CD4-positive, alpha-beta T cell treated with Interleukin-4 for 1 hour (primary cell): ENCODE measurements at places on chromosomes 3 and 15.
A peak's percentile ranks its signal among the peaks of the same experiment; 100 is the strongest.

GRCh38 chr3:39601241-39601640 lies 133.8 kb downstream of the MOBP start:
- no peak for DNase-seq

GRCh38 chr3:157436583-157437291 lies at the start of gene PTX3:
TSS of gene PTX3 (plus strand) at chr3:157436850. CDS start at chr3:157436934, 84 bp downstream.
- DNase-seq, result peak; percentile 66

DNA sequence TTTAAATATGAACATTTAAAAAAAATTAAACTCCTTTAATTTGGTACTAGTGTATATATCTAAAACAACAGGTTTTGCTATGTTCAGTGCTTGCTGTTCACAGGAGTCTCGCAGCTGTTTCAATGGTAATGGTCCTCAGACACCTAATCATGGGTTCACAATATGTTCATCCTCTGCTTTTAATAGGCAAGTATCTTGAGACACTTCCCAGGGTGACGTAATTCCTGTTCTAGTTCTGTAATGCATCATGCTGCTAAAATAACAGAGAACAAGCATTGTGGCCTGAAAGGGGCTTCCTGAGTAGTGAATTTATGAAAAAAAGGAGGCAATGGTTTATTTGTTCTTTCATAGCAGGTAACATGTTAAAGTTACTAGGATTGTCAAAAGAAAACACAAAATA lies 625.2 kb upstream of the GBE1 start:
- DNase-seq, result no peak

DNA sequence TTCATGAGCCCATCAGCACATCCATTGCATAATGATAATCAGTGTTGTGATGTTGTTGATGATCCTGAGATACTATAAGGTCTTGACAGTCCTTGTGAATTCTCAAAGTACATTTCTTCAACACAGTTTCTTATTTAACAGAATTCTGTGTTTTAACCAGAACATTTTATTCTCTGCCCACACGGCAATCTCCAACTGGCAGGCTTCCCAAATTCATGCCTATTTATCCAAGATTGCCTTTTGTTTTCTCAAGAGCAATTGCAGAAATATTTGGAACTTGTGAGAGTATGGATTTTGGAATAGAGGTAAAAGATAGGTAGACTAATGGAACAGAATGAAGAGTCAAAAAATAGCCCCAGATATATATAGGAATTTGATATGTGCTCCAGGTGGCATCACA lies 116.0 kb downstream of the UACA start:
- DNase-seq, result no peak

GRCh38 chr3:129936757-129937156 lies 37.8 kb upstream of the TRH start:
- DNase-seq, result peak; percentile 27

DNA sequence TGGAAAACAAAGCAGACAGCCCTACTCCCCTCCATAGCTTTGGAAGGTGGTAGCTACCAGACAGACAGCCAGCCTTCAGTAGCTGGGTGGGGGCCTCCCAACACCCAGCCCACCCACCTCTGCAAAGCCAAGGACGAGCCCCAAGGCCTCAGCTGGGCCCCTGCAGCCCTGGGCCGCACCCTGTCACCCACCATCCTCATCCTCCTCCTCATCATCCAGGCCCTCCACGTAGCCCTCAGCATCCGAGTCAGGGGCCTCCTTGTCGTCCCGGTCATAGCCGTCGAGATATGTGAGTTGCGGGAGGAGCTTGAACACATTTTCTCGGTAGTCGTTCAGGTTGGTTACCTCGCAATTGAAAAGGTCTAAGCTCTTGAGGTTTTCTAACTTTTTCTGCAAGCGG lies 36.5 kb downstream of the ANP32A start:
- DNase-seq, result no peak

GRCh38 chr3:184334470-184335158 lies 2.8 kb upstream of the FAM131A start:
- DNase-seq, result peak; percentile 24

DNA sequence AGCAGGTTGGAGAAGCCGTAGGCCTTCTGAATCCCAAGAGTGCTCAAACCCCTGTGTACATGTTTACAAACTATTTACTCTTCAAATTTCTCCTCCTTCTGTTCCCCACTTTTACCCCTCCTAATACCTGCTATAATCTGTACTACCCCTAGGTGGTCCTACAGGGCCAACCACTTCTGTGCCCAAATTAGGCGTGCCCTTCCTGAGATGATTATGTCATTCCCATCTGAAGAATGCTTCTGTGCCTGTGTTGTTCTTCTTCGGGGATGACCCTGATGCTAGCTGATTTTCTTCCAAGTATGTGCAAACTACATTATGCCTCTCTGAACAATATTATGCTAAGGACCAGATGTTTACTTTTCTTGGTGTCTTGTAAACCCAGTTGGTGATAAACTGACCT lies 20.5 kb downstream of the RBP2 start:
- no peak for DNase-seq

DNA sequence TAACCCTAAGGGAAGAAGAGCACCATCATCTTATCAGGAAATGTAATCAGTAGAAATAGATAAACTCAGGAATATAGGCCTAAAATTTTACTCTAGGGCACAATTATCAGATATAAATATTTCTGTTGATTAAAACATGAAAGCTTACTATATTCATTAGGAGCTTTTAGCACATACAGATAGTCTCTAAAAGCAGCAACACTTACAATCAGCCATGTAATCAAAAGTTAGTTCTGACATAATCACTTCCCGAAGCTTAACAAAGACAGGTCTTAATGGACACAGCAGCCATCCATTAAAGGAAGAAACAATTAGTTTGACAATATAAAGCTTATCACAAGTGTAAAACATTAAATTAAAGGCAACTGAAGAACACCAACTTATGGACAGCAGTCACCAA lies 30.6 kb downstream of the DCLK3 start:
- DNase-seq, result no peak

DNA sequence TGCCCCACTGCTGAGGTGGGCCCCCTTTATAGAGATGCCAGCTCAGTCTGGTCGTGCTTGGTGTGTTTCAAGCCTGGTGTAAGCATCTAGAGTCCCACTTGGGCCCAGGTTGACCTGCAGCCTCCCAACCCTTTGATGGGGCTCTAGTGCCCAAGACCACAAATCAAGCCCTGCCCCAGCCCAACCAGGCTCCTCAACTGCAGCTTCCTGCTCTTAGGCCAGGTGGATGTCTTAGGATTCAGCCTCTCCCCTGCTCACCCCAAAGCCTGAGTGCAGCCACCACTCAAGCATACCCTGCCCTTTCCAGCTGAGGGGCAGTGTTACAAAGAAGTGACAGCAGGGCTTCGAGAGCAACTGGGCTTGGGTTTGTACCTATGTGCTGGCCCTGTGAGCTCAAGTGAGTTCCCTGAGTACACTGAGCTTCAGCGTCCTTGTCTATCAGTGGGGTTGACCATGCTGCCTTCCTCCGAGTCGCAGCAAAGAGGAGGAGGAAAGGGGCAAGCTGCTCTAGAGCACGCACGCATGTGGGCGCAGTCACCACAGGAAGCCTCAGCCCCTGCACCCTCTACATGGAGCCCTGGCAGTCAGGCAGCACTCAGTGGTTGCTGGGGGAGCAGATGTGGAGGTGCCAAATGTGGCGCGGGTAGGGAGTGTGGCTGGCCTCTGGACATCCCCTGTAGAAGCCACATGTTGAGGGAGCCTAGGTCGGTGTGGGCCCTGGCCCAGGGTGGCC lies 120.7 kb downstream of the EEFSEC start:
- no peak for DNase-seq

- no peak for DNase-seq
These were observed 36.7 kb downstream of the PLOD2 start for GRCh38 chr3:146124126-146124801.
